ENCODE measurements at places on chromosomes 7 and 10.

DNA sequence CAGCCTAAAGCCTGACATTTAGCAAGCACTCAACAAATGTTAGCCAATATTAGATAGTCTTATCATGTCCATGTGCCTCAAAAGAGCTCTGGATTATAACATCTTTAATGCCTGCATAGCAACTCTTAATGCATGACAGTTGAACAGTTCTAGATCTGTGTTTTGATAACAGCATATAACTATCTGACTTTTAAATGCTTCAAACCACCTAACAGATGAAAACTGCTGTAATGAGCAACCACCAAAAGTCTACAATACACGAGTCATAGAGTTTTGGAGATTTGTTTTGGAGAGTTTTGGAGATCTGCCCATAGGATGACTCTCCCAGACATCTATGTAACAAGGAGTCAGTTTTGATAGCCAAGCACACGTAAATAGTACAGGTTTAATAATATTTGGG lies 227.3 kb downstream of the TWIST1 start:
- no peak for DNase-seq

DNA sequence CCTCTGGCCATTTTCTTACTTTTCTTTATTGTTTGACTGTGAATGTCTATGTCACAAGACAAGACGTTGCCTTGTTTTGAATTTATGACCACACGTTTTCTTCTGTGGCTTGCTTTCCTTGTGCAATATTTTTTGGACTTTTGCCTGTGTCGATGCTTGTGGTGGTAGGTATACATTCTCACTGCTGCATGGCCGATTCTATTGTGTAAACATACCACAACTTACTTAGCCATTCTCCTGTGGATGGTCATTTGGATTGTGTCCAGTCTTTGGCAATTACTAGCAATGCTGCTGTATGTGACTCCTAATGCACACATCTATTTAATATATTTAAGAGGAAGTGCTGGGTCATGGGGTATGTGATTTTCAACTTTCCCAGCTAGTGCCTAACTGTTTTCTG lies 18.0 kb upstream of the DLG5 start:
- DNase-seq: no peak

DNA sequence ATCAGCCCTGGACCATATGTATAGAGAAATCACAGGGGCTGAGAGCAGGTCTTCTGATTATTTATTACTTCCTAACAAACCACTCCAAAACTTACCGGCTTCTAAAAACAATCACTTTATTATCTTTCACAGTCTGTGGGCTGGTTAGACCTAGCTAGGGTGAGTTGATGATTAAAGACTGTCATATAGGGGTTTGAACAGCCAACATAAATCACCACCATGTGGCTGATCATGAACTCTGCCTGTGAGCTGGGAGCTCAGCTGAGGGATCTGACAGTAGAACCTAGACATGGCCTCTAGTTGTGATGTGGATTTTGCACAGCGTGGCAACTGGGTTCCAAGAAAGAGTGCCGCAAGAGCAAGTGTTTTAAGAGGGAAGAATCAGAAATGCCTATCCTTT lies 305.4 kb downstream of the CSTF2T start:
- no peak for DNase-seq

GRCh38 chr10:93412801-93413200 lies 69.3 kb downstream of the MYOF start:
- no peak for DNase-seq

DNA sequence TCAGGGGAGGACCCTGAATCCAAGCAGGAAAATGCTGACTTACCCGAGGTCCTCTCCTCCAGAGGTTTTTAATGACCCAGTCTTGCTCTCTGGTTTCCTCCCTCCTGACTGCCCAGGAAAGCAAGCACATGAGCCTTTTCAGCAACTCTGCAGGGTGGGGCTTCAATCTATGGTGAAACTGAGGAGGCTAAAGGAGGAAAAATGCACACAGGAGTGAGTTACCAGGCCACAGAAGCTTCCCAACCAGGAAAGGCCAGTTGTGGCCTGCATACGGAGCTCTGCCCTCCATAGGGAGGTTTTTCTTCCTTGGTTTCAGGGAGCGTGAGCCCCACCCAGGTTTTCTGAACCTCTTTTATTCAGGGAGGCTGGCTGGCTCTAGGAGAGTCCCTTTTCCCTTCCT lies 14.1 kb upstream of the DLG5 start:
- no peak for DNase-seq

- DNase-seq: no peak
These were observed 8.9 kb downstream of the SH2B2 start for GRCh38 chr7:102295346-102296178.

DNA sequence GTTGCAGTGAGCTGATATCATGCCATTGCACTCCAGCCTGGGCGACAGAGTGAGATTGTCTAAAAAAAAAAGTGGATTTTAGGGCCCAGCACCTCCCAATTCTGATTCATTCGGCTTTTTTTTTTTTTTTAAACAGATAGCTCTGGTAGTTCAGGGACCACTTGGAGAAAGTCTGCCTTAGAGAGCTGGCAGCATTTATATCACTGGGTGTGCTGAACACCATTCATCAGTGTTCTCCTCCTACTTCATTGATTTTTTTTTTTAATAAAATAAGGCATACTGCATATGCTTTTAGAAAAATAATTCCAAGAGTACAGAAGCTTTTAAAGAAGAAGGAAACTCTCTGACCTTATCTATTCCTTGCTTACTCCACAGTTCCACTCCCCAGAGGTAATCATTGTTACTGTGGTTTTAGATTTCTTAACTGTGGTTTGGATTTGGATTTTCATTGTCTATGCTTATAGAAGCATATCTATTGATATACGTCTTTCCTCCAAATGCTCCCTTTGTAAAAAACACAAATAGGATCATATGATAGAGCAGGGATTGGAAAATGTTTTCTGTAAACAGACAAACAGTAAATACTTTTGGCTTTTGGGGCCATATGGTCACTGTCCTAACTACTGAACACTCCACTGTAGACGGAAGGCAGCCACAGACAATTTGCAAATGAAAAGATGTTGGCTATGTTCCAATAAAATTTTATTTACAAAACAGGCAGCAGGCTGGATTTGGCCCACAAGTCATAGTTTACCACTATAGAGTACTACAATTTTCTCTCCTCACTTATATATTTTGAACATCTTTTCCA lies 21.1 kb upstream of the SAR1A start:
- DNase-seq: no peak

DNA sequence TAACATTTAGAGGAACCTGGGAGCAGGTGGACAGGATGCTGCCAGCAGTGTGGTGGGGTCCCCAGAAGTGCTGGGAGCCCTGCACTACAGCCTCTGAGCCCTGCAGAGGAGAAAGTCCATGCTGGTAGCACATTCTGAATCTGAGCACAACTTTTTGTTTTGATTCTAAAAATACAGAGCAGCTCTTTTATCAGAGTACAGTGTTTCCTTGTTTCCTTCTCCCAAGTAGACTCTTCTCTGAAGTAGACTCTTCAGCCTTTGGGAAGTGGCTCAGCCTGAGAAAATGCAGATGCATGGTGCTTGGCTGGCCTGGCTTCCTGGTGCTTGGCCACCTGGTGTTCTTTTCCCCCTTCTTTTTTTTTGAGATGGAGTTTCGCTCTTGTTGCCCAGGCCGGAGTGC lies 9.1 kb downstream of the ADCY1 start:
- no peak for DNase-seq

DNA sequence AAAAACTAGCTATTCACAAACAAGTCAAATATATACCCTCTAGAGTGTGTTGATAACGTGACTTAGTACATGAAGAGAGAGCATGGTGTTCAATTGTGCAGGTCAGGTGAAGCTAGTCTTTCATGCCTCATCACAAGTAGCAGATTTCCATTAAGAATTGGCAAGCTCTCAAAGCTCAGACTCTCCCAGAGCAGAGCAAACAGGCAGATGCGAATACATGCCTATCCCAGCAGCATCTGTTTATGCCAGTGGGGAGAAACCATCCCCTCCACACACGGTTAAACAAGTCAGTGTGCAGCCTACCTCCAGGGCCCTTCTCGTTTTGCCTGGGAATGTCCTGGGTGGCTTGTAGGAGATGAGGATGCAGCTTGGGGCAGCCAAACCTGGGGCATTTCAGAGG lies 532.5 kb upstream of the C7orf33 start:
- no peak for DNase-seq

GRCh38 chr10:116186273-116186672 lies 86.7 kb downstream of the GFRA1 start:
- no peak for DNase-seq

DNA sequence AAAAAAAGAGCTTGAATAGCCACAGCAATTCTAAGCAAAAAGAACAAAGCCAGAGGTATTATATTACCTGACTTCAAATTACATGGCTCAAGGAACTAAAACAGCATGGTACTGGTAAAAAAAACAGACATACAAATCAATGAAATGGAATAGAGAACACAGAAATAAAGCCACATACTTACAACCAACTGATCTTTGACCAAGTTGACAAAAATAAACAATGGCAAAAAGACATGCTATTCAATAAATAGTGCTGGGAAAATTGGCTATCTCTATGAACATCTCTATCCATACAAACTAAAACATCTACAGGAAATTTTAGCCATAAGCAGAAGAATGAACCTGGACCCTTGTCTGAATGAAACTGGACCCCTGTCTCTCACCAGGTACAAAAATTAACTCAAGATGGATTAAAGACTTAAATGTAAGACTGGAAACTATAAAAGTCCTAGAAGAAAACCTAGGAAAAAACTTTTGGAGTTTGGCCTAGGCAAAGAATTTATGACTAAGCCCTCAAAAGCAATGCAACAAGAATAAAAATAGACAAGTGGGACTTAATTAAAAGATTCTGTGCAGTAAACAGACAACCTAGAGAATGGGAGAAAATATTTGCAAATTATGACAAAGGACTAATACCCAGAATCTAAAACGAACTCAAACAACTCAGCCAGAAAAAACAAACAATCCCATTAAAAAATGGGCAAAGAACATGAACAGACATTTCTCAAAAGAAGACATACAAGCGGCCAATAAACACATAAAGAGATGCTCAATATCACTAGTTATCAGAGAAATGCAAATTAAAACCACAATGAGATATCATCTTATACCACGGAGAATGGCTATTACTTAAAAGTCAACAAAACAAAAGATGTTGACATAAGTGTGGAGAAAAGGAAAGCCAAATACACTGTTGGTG lies 72.8 kb upstream of the DDC start:
- DNase-seq: no peak

DNA sequence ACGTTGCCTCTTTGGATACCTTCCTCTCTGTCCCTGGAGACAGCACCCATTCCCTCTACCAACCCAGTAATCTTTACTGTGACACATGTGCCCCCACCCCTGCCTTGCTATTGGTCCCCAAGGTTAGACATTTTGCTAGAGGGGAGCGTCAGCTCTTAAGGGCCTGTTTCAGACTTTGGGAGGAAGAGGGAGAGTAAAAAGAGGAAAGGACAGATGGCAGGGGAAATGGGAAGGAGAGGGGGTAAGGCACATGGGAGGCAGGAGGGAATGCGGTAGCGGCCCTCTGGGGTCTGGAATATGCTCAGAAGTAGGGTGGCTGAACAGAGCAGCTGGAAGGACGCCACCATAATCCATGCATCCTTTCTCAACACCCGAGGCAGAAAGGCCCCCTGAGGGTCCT lies 12.2 kb downstream of the BLNK start:
- no peak for DNase-seq

GRCh38 chr7:129771928-129772479 lies 160.5 kb downstream of the NRF1 start:
- DNase-seq: no peak

DNA sequence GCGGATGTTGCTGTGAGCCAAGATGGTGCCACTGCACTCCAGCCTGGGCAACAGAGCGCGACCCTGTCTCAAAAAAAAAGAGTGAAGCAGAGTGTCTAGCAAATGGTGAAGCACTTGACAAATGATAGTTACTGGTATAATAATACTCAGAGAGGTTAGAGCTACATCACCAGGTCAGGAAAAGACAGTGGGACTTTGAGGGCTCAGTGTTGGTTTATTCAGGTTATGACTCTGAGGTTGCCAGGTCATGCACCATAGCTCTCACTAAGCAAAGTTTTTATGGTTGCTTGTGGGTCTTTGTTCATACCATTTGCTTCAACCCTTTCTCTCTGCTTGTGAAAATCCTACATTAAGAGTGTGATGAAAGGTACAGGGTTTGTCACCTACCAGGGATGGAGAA lies 13.6 kb downstream of the MRPS33 start:
- no peak for DNase-seq

DNA sequence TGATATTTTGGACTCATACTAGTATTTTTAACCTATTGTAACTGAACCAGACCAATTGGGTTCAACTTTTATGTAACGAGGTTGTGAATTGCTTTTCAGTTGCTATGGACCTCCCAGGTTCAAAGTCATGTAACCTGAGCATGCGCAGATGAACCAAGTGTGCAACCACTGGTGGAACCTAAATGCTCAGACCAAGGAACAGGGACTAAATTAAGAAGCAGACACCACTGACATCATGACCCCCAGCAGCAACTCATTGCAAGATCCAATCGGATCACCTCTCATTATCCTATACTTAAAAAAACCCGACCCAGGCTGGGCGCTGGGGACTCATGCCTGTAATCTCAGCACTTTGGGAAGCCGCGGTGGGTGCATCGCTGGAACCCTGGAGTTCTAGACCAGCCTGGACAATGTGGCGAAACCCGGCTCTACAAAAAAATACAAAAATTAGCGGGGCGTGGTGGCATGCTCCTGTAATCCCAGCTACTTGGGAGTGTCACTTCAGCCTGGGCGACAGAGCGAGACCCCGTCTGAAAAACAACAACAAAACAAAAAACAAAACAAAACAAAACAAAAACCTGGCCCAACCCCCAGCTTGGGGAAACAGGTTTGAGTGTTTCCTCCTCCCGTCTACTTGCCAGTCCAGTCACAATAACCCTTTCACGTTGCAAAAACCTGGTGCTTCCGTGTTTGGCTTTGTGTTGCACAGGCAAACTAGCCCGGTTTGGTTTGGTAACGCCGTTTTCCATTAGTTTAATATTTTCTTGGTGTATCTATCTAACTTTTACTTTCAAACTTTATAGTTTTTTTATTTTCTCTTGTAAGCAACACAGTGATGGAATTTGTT lies 11.3 kb upstream of the ZNF518A start:
- no peak for DNase-seq

DNA sequence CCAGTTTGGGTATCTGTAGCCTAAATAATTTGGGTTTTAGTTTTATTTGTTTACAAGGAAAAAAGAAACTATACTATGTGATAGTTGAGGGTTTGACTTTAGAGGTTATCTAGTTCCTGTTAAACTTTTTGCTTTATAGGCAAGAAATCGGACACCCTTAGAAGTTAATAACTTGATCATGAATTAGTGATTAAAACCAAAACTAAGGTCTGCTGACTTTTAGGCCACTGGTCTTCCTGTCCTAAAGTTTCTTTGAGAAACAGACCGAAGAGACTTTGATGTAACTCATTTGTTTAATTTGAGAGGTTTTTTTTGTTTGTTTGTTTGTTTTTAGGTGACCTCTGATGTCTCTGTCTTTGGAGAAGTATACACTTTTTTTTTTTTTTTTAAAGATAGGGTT lies 59.7 kb downstream of the PHTF2 start:
- no peak for DNase-seq

DNA sequence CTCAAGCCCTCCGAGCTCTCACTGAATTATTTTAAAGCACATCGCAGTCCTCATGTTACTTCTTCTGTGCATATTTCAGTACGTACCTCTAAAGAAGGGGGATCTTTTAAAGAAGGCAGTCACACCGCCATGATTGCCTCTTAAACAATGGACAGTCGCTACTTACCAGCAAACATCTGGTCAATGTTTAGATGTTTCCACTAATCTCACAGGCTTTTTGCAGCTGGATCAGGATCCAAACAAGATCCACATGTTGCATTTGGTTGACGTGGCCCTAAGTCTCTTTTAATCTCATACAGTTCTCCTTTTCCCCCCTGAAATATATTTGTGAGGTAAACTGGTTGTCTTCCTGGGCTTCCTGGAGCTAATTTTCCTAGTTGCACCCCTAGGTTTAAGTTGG lies 50.0 kb downstream of the PRF1 start:
- DNase-seq: no peak
